ENCODE measurements at places on chromosomes 2 and 18. TPM values are rescaled to one million over a fixed set of nuclear protein-coding genes. Genes with fewer than 3 reads are reported as not detected.

GRCh38 chr2:95329891-95330793 lies 33.0 kb downstream of the KCNIP3 start:
- DNase-seq, result no peak

DNA sequence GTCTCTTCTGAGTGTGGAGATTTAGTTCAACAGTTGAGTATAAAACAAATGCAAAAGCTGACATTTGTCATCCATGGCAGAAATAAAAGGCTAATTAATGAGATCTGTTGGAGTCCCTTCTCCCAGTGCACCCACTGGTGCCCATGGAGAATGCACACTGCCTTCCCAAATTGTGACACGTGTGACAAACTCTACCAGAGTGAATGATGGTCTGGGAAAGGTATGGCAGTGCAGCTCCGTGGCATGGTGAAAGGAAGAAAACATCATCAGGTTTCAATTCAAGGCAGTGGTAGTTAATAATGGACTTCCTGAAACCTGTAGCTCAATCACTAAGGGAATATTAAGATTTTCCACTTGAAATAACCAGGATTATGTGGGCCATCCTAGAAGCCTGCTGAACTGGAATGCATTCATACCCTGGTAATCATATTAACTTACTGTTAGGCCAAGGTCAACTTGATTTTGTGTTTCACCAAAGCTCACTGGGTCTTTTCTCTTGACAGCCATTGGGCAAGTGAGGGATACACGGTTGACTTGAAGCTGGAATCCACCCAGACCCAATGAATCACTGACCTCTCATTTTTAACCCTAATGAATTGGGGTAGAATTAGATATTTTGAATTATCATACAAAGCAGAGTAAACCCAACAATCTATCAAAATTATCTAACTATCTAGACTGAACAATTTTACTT lies 167.6 kb downstream of the AFF3 start:
- DNase-seq, result no peak

GRCh38 chr2:11097854-11098387 lies 57.3 kb upstream of the SLC66A3 start:
- no peak for DNase-seq

DNA sequence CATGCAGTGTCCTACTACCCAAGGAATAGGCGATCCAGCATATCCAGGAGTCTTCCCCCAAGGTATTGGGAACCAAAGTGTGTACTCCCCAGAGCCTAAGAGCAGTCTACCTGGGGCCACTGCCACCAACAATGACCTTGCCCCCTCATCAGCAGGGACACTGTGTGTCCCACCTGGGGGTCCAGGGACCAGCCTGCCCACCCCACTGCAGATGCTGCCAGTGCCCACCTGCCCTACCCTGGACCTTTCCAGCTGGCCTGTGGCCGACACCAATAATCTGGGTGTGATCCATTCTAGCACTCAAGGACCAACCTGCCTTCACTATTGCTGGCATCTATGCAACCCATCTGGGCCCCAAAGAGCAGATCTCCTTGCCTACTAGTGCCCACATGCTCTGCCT lies 32.2 kb downstream of the DNAH7 start:
- no peak for DNase-seq

DNA sequence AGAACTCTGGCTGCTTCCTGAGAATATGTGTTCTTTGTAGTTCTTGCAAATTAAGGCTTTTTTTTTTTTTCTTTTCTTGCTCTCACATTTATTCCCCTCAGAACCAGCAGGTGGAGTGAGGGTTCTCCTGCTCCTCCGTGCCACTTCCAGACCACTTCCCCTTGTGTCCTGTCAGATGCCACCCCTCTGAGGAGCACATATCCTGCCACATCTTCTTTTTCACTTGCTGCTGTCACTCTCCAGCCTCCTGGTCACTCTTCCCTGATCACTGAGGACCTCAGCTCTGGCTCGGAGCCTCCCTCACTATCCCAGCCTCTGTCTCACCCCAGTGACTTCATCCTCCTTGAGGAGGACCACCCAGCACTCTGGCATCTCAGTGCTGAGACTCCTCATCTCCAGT lies 100.5 kb downstream of the TACR1 start:
- no peak for DNase-seq

GRCh38 chr2:138712212-138712979 lies 67.8 kb downstream of the NXPH2 start:
- no peak for DNase-seq

- DNase-seq, result no peak
Measured at GRCh38 chr2:18379870-18380269, 180.6 kb downstream of the RDH14 start.

- no peak for DNase-seq
Measured at GRCh38 chr2:14603676-14604075, 28.8 kb upstream of the LRATD1 start.

GRCh38 chr18:63131106-63131958 lies 188.2 kb downstream of the BCL2 start:
- DNase-seq, result peak; percentile 59

DNA sequence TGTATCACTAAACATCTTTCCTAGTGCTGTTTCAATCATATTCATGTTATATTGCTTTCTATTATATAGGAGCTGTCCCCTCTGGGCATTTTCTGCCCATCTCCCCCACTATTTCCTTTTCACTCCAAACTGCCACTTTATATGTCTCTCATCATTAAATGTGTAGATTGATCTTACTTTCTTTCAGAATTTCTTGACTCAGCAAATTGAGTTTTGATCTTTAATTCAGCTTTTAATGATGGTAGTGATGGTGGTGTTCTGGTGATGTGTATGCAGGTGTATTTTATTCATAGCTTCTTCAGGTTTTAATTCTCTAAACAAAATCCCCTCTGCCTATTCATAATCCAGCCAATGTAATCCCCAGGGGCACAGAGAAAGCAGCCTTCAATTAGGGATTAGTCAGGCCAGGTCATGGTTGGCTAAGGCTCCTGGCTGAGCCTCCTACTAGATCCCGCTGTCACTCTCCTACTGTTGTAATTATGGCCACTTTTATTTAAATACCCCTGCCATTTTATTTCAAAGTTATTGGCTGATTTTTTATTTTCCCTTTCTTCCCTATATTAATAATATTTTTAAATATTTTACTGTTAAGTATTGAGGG lies 325.4 kb downstream of the SPAG16 start:
- no peak for DNase-seq

DNA sequence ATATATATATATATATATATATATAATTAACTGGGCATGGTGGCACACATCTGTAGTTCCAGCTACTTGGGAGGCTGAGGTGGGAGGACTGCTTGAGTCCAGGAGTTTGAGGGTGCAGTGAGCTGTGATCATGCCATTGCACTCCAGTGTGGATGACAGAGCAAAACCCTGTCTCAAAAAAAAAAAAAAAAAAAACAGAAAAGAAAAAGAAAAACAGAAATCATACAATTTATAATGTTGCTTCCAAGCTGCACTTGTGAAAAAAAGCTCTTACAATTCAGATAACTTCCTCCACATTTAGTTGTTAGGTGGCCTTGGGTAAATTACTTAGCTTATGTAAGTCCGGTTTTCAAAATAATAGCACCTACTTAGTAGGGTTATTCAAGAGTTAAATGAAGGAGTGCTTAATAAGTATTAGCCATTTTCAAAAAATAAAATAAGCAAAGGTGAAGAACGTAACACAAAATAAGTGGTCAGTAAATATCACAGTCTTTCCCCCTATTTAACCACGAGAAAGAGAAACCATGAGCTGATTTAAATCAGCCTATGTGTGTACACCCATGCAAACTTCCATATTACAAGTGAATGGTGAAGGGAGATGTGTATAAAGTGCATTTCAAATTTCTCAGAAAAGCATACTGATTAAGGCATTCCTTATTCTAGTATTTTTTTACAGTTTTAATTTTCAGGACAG lies 2.3 kb downstream of the WIPF1 start:
- no peak for DNase-seq

- no peak for DNase-seq
Measured at GRCh38 chr2:38264396-38265221, 112.5 kb downstream of the ATL2 start.

DNA sequence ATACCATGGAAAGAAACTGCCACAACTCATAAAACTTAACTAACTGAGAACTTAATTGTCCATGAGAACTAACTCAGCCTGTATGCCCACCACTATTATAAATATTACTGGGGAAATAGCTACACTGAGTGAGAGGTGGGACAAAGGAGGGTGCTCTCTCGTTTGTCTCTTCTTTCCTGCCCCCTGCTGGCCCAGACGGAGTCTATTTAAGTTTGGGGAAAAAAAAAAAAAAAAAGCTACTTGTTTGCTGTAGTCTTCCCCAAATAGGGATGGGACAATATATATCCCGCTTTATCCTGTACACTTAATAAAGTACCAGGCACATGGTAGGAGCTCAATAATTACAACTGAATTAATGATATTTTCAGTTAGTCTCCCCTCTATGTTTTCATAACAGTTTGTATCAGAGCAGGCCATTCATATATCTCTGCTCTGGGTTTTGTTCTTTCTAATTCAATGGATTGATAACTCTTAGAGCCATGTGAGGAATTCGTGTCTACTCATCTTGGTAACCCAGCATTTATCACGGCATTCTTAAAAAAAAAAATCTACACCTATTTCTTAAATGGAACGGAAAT lies 647.6 kb upstream of the PKDCC start:
- no peak for DNase-seq

GRCh38 chr2:129262934-129263333 lies 716.5 kb upstream of the RAB6C start:
- DNase-seq, result no peak

DNA sequence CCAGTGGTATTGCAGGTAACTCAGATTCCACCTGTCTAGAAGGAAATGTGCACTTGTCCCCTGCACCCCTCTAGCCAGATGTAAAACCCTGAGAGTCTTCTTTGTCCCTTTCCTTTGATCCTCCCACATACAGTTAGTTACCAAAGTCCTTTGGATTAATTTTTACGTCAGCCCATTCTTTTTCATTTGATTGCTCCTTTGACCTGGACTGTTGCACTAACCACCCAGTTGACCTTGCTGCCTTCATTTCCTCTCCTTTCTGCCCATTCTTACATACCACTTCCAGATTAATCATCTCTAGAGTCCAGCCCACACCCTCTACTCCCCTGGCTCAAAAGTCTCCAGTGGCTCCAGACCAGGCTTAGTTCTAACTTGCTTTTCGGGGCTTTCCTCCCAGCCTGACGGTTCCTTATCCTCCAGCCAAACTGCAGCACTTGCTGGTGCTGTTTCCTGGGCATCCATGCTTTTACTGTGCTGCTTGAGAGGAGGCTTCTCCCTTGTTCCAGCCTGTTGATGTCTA lies 99.3 kb downstream of the SPTBN1 start:
- DNase-seq, result no peak

- DNase-seq, result no peak
Measured at GRCh38 chr2:187549193-187549592, 5.0 kb downstream of the TFPI start.

DNA sequence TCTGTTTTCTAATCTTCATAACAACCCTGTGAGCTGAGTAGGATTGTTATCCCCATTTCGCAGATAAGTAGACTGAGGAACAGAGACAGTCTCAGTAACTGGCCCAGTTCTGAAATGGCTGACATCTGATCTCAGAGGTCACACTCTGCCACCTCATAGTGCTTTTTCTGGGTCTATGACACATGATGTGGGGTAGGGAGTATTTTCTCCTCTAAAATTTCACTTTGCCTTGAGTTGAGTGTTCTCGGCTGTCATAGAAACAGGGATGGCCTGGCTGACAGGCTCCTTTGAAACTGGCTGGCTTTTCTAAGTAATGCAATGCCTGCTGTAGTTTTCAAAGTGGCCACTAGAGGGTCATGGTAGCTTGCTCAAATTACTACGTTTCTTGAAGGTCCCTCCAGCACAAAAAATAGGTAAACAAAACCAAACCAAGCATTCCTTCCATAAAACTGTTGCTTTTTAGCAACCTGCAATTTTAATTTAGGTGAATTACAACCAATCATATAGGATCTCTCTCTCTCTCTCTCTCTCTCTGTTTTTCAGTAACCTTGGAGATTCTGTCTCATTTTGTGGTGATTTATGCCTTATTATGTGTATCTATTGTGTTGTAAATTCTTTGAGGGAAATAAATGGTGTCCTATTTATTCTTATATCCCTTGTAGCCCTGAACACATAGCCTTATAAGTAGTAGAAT lies 84.2 kb upstream of the TTN start:
- peak; percentile 62 for DNase-seq

DNA sequence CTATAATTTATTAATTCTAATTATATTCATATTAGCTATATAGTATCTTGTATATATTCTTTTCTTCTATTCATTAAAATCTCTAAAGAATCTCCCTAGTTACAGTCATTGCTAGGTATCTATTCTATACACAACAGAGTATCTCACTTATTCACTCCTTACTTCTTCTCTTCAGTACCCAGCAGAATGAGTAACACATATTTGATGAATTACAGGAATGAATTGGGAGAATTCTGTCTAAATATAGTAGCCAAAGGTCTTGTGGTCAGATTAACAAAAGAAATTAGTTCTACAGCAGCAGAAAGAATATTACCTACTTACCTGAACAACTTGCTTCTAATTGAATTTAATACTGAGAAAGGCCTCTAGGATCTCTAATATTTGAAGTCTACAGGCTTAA lies 758.0 kb upstream of the ZEB2 start:
- no peak for DNase-seq

GRCh38 chr2:106953236-106953635 lies 67.3 kb upstream of the ST6GAL2 start:
- no peak for DNase-seq

DNA sequence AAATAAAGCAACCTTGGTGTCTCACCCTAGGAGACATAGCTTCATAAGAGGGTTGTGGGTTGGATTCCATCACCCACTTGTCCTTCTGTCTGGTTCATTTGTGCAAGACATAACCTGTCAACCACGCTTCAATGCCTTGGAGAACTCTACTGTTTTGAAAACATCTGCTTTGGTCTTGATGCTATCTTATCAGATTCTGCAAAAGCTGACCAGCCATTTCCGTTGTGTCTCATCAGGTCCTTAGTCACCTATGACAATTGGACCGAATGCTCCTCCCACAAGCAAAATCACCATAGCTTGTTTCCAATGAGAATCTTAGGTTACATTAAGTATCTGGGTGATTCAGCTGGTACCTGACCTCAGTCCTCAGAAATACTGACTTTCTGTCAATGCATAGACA lies 35.4 kb downstream of the STAT4 start:
- peak; percentile 73 for DNase-seq

GRCh38 chr18:366466-367061 lies 98.7 kb upstream of the THOC1 start:
- no peak for DNase-seq

DNA sequence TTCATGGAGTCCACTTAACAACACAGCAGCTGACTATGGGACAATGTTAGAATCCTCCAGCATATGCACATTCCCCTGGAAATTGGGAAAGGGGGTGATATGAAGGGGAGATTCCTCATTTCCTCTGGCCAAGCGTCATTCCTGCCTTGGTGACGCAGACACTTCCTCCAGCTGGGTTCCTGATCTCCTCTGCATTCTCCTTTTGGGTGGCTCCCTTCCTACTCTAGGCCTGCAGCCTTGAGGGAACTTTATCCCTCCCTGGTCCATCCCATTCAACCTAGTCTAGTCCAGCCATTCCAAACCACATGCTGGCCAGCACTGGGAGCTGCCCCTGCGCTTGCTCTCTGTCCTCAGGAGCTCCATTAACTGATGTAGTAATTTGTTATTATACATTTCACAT lies 216.8 kb downstream of the VAPA start:
- DNase-seq, result no peak

SERPINB4 gene
- total RNA-seq, result not detected

SLC38A11 gene
- not detected for total RNA-seq

STPG4 gene
- total RNA-seq, result 0.13 TPM

EMILIN1 gene
- 0.70 TPM for total RNA-seq

TCF7L1 gene
- 0.08 TPM for total RNA-seq

ABCB11 gene
- total RNA-seq, result not detected

DGUOK gene
- total RNA-seq, result 75.6 TPM

SLC30A3 gene
- 0.45 TPM for total RNA-seq

DES gene
- not detected for total RNA-seq

ACVR1C gene
- total RNA-seq, result 1.6 TPM

All from activated CD4-positive, alpha-beta memory T cell treated with anti-CD3 and anti-CD28 coated beads, Interleukin-2, amount 10 ng/mL, durations not matched to agents 7 days and 5 days (primary cell).